Heart left ventricle (tissue), 16 donors: ENCODE measurements at places on chromosomes 6 and 20. TPM values are rescaled to one million over a fixed set of nuclear protein-coding genes. Genes with fewer than 3 reads are reported as not detected.

The ANKRD6 gene
- polyA plus RNA-seq: 3.5 TPM

The OLIG3 gene
- polyA plus RNA-seq: not detected

The SLC12A5 gene
- polyA plus RNA-seq: not detected

The KIFC1 gene
- 0.30 TPM for polyA plus RNA-seq

The C6orf132 gene
- polyA plus RNA-seq: 3.0 TPM

The CSNK2B gene
- 203 TPM for polyA plus RNA-seq

The KIF6 gene
- 0.06 TPM for polyA plus RNA-seq

The GGTLC1 gene
- not detected for polyA plus RNA-seq

The ZMYND8 gene
- polyA plus RNA-seq: 11.9 TPM

DNA sequence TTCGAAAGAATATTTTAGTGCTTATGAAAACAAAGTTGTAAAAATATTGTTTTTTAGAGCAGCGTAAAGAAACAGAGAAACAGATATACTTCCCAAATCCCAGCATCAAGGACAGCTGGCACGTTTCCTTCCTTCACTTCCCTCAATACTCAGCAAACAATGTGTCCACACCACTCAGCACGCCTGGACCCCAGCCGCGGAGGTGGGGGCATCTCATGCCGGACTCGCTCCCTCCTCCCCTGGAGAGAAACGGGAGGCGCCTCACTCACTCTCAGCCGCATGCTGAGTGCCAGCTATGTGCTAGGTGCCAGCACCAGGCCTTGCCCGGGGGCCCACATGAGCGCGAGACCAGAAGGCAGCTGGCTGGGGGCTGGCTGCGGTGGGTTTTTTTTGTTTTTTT, 34.7 kb downstream of the SLC2A4RG start:
- H3K27ac ChIP-seq: no peak overlapping the region
- H3K4me1 ChIP-seq: peaks cover 8% of the 10 kb centered on the region
- no peaks in the 10 kb centered on the region for H3K27me3 ChIP-seq
- no peak for DNase-seq

DNA sequence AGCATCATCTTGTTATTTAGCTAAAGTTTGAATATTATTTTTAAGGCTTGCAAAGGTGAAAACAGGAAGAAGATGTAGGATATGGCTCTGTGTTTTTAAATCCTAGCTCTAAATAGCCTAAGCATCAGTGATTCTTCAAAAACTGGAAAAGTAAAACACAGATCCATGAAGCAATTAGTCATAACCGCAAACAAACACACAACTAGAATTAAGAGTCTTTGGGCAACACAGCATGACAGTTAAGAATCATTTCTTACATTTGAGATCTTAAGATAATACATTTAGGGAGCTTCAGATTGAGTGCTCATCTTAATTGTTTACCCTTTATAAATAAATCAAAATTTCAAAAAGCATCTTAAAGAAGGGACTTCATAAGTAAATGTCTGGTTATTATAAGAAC, 115.8 kb upstream of the MAP7 start:
- no peaks in the 10 kb centered on the region for H3K27me3 ChIP-seq
- no peak overlapping the region for H3K4me3 ChIP-seq
- H3K36me3 ChIP-seq: peaks cover 30% of the 10 kb centered on the region
- no peak overlapping the region for H3K27ac ChIP-seq
- H3K4me1 ChIP-seq: no peaks in the 10 kb centered on the region
- no peak for DNase-seq

GRCh38 chr6:127570739-127571389, 6.1 kb upstream of the C6orf58 start:
- H3K27ac ChIP-seq: no peak overlapping the region
- no peaks in the 10 kb centered on the region for H3K4me1 ChIP-seq
- H3K4me3 ChIP-seq: no peak overlapping the region
- no peaks in the 10 kb centered on the region for H3K27me3 ChIP-seq
- H3K36me3 ChIP-seq: no peaks in the 10 kb centered on the region

- no peaks in the 10 kb centered on the region for H3K36me3 ChIP-seq
- no peak overlapping the region for H3K27ac ChIP-seq
- no peaks in the 10 kb centered on the region for H3K4me1 ChIP-seq
Measured at GRCh38 chr6:131831392-131831791, 23.6 kb downstream of the ENPP1 start.

DNA sequence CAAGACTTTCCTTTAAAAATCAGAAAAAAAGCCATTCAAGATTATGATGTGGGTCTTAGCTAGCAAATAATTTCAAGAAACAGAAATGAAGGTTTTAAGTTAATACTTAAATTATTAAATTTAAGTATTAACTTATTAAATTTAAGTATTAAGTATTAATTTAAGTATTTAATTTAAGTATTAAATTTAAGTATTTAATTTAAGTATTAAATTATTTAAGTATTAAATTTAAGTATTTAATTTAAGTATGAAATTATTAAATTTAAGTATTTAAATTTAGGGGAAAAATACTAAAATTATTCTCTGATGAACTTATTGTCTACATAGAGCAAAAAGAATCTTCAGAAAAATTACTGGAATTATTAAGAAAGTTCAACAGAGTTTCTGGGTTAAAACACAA, 829.3 kb upstream of the FLRT3 start:
- H3K4me3 ChIP-seq: no peak overlapping the region
- H3K4me1 ChIP-seq: no peaks in the 10 kb centered on the region
- H3K27ac ChIP-seq: no peak overlapping the region
- H3K27me3 ChIP-seq: no peaks in the 10 kb centered on the region

DNA sequence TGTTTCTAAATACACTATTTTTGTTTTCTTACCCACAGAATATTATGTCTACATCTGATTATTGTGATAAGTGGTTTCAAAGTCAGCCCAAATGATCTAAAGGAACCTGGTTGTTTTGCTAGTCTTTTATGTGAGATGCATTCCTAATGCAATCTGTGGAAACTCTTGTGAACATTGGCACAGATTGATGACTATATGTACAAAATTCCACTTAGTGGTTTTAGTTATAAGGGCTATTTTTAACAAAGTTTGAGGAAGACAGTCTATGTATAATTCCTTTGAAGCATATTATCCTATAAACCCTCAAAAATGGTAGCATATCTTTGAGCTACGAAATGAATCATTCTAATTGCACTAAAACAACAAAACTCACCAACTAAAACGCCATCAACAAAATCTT, 140.9 kb downstream of the GRIK2 start:
- H3K4me1 ChIP-seq: no peaks in the 10 kb centered on the region
- no peaks in the 10 kb centered on the region for H3K27me3 ChIP-seq
- H3K27ac ChIP-seq: no peak overlapping the region
- H3K36me3 ChIP-seq: no peaks in the 10 kb centered on the region

DNA sequence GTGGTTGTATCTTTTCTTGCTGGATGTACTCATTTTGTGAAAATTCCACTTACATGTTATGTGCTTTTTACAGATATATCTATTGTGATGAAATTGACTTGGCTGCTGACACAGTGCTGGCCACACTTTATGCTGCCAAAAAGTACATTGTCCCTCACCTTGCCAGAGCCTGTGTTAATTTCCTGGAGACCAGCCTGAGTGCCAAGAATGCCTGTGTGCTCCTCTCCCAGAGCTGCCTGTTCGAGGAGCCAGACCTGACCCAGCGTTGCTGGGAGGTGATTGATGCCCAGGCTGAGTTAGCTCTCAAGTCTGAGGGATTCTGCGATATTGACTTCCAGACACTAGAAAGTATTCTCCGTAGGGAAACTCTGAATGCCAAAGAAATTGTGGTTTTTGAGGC, 4.9 kb downstream of the BTBD3 start:
- DNase-seq: peak; percentile 14
- H3K27me3 ChIP-seq: no peaks in the 10 kb centered on the region
- peaks cover 6% of the 10 kb centered on the region for H3K4me1 ChIP-seq
- no peak overlapping the region for H3K27ac ChIP-seq

DNA sequence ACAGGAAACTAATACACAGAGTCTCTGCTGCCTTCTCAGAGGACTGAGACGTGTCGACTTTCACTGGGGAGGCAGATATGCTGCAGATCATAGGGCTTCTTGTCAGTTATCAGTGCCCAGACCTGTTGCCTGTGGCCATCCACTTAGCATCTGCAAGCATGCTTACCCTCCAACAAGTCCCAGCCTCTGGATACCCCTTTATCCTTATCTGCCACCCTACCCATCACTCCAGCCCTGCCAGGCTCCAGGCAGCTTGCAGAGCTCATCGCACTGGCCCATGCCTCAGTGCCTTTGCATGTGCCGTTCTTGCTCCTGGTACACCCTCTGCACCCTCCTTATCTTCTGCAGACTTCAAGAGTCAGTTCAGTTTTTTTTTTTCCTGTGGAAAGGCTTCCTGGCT, 119.2 kb downstream of the TOX2 start:
- no peaks in the 10 kb centered on the region for H3K4me1 ChIP-seq
- H3K36me3 ChIP-seq: no peaks in the 10 kb centered on the region
- H3K27ac ChIP-seq: no peak overlapping the region
- H3K4me3 ChIP-seq: no peak overlapping the region
- no peaks in the 10 kb centered on the region for H3K27me3 ChIP-seq

GRCh38 chr6:110044096-110044495, 66.0 kb downstream of the GPR6 start:
- no peak overlapping the region for H3K27ac ChIP-seq
- DNase-seq: no peak
- no peaks in the 10 kb centered on the region for H3K27me3 ChIP-seq
- no peaks in the 10 kb centered on the region for H3K4me1 ChIP-seq
- no peak overlapping the region for H3K4me3 ChIP-seq

GRCh38 chr20:48716086-48716485, 111.7 kb downstream of the PREX1 start:
- no peak for DNase-seq
- H3K27me3 ChIP-seq: no peaks in the 10 kb centered on the region
- no peak overlapping the region for H3K27ac ChIP-seq
- no peaks in the 10 kb centered on the region for H3K4me1 ChIP-seq

- no peak overlapping the region for H3K4me3 ChIP-seq
- H3K27ac ChIP-seq: no peak overlapping the region
- no peaks in the 10 kb centered on the region for H3K27me3 ChIP-seq
- H3K4me1 ChIP-seq: no peaks in the 10 kb centered on the region
Measured at GRCh38 chr20:53223626-53224172, 251.5 kb downstream of the TSHZ2 start.

- H3K27ac ChIP-seq: no peak overlapping the region
- no peaks in the 10 kb centered on the region for H3K4me1 ChIP-seq
- DNase-seq: no peak
- no peaks in the 10 kb centered on the region for H3K36me3 ChIP-seq
- H3K4me3 ChIP-seq: no peak overlapping the region
Measured at GRCh38 chr6:40877362-40877761, 161.7 kb downstream of the UNC5CL start.

GRCh38 chr6:113595911-113596376, 261.2 kb upstream of the MARCKS start:
- peak overlapping the region; percentile 44 for H3K27ac ChIP-seq
- no peak overlapping the region for H3K4me3 ChIP-seq
- DNase-seq: no peak

DNA sequence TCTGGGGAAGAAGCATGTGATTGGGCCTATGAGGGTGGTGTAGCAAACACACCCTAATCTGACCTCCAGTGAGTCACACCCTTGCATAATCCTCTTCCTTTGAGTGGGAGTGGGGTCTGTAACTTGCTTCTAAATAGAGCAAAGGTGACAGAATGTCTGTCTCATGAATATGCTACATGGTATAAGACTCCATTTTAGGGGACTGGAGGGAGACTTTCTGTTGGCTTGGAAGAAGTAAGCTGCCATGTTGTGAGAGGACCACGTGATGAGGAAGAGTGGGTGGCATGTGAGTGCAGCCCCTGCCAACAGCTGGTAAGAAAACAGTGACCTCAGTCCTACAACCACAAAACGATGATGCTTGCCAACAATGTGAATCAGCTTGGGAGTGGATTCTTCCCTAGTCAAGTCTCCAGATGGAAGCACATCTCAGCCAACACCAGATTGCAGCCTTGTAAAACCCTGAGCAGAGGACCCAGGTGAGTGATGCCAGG, 3.7 kb downstream of the AK9 start:
- H3K4me1 ChIP-seq: peaks cover 11% of the 10 kb centered on the region
- DNase-seq: no peak
- H3K36me3 ChIP-seq: no peaks in the 10 kb centered on the region
- no peak overlapping the region for H3K4me3 ChIP-seq

DNA sequence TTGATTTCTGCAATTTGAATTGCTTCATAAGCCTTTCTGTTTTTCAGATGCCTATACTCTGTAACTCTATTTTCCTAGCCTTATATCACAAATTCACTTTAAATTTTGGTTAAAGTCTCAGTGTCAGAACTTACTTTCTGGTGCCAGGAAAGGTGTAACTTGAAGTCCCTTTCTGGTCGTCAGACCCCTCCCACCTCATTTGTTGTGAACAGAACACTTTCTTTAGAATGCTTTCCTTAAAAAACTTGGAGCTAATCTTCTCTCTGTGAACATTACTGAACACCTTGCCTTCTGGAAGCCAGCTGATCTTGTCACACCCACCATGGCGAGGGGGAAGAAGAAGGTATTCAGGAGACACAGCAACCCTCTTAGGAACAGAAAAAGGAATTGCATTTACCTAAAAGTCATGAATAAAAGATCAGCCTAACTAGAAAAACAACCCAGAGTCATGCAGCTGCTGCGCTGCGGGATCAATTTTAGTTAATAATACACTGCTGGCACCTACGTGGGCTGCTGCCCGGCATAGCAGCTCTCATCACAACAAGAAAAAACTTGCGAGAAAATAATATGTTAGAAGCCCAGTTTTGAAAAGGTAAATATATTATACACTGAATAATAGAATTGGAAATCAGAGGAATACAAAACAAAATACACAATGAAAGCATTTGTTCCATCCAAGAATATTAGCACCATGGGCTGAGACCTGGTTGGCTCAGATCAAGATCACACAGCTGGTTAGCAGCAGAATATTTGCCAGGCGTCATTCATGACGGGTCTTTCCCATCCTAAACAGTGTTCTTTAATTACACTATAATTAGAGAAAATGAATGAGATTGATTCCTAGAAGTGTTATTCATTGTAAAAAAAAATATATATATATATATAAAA, 5.8 kb upstream of the FAM217A start:
- no peak for DNase-seq
- no peak overlapping the region for H3K4me3 ChIP-seq
- H3K27me3 ChIP-seq: no peaks in the 10 kb centered on the region
- no peak overlapping the region for H3K27ac ChIP-seq
- H3K36me3 ChIP-seq: no peaks in the 10 kb centered on the region

GRCh38 chr20:58059260-58059544, 169.3 kb downstream of the ANKRD60 start:
- H3K27me3 ChIP-seq: no peaks in the 10 kb centered on the region
- H3K4me3 ChIP-seq: no peak overlapping the region
- H3K27ac ChIP-seq: no peak overlapping the region
- no peaks in the 10 kb centered on the region for H3K36me3 ChIP-seq

DNA sequence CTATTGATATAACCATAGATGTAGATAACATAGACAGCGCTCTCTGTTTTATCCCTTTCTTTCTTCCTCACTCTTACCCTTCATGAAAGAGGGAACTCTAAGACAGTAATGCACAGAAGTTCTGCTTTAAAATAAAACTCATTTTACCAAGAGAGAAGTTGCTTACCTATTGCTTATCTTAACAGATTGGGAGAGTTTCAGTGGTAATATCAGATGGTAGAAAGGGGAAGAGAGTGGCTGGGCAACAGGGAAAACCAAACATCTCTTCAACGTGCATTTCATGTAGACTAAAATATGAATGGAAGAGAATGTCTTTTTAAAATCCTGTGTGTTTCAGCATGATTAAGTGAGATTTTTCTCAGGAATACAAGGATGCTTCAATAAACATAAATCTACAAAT, 45.3 kb upstream of the SIRPG start:
- no peaks in the 10 kb centered on the region for H3K27me3 ChIP-seq
- no peaks in the 10 kb centered on the region for H3K36me3 ChIP-seq
- H3K4me1 ChIP-seq: no peaks in the 10 kb centered on the region
- no peak overlapping the region for H3K27ac ChIP-seq
- H3K4me3 ChIP-seq: no peak overlapping the region
- DNase-seq: no peak
